LoVo (cell line): ENCODE measurements at places on chromosomes 11 and 22.

GRCh38 chr22:24459911-24460310 is 32.5 kb downstream of the ADORA2A start:
- DNase-seq: no peak

DNA sequence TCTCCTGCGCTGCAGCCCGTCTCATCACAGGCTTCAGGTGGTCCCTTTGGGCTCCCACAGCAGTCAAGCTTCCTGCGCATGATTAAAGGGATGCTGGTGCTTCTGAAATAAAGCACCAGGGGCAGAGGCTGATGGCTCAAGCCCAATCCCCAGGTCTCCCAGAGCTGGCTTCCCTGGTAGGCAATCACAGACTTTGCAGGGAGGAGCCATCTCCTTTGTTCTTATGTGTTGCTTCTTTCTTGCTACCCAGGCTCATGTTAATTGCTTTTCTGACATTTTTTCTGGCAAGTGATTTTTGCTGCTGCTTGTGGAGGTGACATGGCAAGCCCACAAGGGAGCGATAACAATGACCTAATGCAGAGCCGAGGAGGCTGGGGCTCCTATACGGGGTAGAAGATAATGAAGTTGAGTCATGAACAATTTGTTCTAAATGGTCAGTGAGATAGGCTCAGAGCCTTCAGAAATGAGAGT is 25.2 kb upstream of the PLET1 start:
- DNase-seq: no peak

- DNase-seq: no peak
These were observed 12.8 kb downstream of the FBXO3 start for GRCh38 chr11:33761471-33761870.

DNA sequence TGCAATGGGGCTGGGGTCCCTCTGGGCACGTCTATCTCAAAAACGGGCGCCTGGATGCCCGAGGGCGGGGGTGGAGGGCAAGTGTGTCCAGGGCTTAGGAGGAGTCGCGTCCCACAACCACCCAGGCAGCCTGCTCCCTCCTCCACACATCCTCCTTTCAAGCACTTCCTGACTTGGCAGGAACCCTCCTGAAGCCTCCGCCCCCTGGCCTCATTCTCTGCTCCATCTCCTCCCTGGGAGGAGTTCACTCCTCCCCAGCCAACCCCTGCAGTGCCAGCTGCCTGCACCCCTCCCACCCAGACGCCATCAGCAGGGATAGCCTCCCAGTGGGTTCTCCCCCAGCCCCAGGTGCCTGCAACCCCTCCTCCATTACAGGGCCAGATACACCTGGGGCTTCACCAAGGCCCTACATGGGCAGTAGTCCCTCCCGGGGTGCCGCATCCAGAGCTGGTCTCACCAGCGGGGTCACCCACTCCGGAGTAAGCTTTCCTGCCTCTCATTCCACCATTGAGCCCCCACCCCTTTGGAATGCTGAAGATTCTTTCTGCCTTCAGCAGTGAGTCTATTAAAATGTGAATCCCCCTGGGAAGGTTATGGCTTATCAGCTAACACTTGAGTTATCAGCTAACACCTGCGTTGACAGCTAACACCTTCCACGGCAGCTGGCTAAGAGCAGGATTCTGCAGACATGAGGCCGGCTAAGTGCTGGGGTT is 24.4 kb downstream of the RTN4R start:
- DNase-seq: no peak

DNA sequence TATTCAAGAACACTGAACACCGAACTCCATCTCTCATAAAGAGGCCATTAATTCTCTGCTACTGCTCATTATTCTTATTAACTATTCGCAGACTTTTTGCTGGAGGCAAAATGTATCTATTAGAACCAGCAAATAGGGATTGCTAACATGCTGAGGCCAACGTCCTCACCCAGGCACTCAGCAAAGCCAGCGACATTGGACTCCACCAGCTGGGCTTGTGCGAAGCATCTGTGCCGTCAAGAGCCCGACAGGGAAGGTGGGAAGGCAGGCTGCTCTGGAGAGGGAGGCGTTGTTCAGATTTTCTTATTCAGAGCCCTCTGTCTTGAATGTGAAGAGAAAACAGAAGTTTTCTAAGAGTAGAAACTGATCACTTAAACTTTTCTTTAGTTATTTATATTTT is 615.6 kb upstream of the KIRREL3 start:
- DNase-seq: no peak

GRCh38 chr11:20258376-20258895 is 98.2 kb upstream of the DBX1 start:
- no peak for DNase-seq

- DNase-seq: no peak
These were observed 5.9 kb downstream of the RNF215 start for GRCh38 chr22:30381264-30381663.

GRCh38 chr22:42388130-42388797 is 43.9 kb downstream of the NFAM1 start:
- DNase-seq: no peak

- DNase-seq: no peak
These were observed 256.5 kb upstream of the CADM1 start for GRCh38 chr11:115760461-115761320.

- DNase-seq: peak; percentile 72
These were observed at the start of gene SYTL2 for GRCh38 chr11:85810871-85811611. TSS of gene SYTL2 (minus strand) at chr11:85811141. CDS start at chr11:85757725, 53,416 bp downstream.
